Skeletal muscle cell (primary cell): ENCODE measurements at places on chromosomes 2 and 18.

GRCh38 chr2:109444916-109445315 lies 168.8 kb downstream of the SEPTIN10 start:
- DNase-seq: no peak

- DNase-seq: no peak
Observed at GRCh38 chr2:12236136-12236844, 480.4 kb upstream of the TRIB2 start.

GRCh38 chr18:12038082-12038638 lies 55.5 kb upstream of the ANKRD62 start:
- no peak for DNase-seq

DNA sequence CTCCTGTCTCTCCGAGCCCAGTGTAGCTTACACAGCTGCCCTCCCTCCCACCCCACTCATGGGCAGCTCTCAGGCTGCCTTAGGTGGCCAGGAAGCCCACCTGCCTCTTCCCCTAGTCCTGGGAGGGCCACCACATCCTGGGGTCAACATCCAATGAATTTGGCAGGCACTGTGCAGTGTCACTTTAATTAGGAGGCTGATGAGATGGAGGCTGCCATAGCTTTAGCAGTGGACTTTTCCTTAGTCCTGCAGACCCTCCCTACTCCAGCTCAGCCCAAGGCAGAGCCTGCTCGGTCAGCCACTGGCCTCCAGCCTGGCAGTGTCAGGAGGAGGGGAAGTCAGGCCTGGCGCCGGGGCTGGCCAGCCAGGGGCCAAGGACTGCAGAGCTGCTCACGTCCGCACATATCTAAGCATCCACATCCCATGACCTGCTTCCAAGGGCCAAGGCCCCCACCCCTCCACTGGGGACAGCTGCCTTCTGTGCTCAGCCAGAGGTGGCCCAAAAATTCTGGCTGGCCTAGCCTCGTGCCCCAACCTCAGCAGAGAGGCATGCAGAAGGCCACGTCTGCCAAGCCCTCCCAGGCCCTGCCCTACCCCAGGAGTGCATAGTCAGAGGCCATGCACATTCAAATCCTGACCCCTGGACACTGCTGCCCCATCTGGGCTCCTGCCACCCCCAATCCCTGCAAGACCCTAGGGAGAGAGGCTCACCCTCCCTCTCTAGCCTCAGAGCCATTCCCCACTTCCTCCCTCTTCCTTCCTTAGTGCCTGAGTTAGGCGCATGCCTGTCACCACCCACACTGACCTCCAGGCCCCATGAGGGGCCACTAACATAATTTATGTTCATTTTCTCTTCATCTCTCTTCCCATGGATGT lies 33.1 kb downstream of the ADRA2B start:
- DNase-seq: no peak

DNA sequence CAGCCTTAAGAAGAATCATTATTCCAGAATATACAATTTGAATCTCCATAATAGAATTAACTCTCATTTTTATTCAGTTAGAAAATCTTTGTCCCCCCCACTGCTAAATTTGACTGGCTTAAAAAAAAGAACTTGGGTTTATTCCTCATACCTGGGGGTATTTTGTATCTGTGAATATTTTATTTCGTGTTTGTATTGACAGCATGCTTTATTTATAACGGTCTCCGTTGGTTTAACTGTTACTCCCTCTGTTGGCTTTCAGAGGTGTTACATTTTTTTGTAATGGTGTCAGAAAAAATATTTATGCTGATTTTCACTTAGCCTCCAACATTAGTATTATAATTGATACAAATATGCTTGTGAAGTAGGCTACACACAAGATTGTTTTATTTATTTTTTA lies 109.1 kb downstream of the HAUS1 start:
- no peak for DNase-seq

DNA sequence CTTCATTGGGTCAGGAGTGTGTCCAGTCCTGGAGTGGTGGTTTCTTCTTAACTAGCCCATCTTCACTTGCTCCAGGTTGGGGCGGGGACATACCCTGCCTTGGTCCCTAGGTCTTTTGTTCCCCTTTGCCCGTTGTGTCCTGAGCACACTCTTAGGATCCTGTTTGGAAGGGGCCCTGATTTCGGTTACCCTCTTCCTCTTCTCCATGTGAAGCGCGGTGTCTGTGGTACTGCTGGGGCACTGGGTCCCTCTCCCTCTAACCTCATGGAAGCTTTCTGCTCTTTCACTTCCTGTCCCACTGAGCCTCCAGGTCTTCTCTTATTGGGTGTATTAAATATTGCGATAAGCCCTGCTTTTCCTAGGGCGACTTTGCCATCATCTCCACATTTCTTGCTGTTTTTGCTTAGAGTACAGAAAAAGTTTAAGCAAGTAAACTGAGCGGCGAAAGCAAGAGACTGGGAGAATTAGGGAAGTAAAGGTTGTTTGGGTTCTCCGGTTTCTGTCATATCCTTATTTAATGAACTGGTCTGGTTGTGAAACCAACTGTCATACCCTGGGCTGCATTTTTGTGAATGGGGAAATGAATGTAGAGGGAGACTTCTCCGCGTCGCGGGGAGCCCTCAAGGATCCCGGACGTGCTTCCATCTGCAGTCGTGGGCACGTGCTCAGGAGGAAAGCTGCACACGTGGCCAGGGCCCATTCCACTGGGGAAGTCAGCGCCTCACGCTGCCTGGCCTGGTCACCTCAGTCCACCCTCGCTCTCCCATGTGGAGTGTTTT lies 73.8 kb upstream of the B3GNT7 start:
- DNase-seq: no peak

DNA sequence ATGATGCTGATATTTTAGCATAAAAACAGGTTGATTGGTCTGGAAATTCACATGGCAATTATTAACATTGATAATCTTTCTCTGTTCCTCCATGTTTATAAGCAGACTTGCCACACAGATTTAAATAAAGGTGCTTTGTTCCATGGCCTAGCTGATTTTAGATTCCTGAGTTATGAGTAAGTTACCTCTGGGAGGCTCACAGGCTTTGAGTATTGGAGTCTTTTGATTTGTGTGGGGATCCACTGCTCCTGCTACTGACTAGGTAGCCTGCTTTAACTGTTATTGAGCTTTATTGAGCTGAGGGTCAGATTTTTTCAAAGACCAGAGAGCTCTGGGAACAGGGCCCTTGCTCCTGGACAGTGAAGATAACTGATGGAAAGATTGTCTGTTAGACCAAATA lies 166.1 kb downstream of the ANKRD30B start:
- no peak for DNase-seq

DNA sequence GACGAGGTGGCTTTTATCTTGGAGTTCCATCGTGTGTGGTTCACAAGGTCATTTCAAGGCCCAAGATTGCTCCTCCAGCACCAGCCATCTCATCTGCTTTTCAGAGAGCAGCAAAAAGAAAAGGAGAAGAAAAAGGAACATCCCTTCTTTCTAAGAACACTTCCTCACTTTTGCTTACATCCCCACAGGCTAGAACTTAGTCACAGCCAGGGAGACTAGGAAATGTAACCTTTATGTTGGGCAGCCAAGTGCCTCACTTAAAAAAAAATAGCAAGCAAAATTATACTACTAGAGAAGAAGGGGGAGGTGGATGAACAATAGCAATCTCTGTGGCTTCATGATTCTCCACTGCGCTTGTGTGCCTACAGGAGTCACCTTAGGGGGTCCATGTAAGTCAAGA lies 141.8 kb downstream of the SMAD2 start:
- no peak for DNase-seq

DNA sequence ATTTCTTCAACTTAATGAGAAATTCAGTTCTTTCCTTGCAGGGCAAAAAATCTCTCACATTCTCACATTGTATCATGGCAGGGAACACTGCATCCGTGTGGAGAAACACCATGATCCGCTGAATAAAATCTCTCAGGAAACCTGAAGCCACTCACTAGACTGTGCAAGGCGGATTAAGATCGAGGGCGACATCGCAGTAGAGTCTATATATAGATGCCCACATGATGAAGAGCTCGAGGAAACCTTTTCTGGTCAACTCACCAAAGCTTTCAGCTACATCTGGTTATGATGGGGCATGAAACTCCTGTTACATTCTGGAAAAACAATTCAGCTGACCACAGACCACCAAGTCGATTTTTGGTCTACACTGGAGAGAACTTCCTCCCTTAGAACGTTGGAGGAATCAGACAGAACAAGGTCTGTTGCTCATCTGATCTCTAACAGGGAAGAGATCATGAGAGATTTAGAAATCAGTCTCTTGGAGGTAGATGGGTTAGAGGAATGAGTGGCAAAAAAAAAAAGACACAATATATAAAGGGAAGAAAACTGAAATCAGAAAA lies 162.9 kb upstream of the ZNF516 start:
- DNase-seq: no peak

GRCh38 chr2:15923597-15923996 lies 16.8 kb upstream of the MYCN start:
- DNase-seq: no peak

GRCh38 chr2:174594456-174594855 lies 3.1 kb downstream of the WIPF1 start:
- no peak for DNase-seq

DNA sequence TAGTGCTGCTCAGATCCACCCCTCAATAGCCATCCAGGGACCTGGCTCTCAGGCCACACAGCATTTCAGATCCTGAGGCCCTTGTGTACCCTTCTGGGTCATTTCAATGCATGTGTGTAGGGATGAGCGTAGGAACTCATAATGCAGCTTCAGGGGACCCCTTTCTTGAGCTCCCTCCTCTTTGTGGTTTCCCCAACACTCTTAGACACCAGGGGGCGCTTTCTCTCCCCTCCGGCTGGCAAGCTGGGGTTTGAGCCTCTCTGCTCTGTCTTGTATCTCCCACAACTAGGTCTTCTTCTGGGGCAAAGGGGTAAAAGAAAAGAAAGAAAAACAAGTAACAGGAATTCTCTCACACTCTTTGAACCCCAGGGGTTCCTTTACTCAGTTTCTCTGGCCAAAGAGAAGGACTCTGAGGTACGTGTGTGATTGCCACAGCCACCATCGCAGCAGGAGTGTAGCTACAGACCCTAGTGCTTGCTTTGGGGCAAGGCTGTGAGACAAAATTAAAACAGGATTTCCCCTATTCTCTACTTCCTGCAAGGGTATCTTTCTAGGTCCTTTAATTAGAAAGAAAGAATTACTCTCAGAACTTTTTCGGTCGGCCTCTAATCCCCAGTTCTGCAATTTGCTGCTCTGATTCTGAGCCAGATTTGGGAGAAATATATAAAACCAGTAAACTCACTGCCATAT lies 38.0 kb downstream of the CABYR start:
- DNase-seq: no peak

- DNase-seq: no peak
Observed at GRCh38 chr2:25297738-25298137, 44.0 kb downstream of the DNMT3A start.

DNA sequence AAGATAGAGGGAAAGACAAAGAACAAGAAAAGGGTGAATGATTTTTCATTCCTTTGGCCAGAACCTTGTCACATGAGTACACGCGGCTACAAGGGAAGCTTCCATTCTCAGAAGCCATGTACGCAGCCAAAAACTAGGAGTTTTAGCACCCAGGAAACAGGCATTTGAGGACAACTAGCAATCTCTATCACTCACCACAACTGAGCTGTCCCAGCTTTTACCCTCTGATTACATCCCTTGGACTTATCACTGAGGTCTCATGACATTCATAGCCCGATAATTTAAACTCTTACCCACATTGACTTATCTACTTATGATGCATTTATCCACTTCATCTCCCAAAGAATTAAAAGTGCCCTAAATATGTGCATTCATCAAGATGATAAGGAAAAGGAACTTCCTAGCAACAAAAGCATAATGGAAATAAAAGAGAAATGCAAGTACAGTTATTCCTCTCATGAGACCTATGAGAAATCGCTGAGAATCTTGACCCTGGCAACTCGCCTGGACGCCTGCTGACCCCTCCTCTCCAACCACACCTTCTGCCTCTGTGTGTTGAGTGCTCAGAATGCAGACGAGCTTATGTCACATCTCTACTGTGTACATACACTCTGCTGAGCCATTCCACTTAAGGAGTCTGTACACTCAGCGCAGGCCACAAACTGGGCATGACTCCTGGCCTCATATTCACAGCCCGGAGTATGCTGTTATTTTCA lies 28.7 kb upstream of the MFSD6 start:
- DNase-seq: peak; percentile 90

DNA sequence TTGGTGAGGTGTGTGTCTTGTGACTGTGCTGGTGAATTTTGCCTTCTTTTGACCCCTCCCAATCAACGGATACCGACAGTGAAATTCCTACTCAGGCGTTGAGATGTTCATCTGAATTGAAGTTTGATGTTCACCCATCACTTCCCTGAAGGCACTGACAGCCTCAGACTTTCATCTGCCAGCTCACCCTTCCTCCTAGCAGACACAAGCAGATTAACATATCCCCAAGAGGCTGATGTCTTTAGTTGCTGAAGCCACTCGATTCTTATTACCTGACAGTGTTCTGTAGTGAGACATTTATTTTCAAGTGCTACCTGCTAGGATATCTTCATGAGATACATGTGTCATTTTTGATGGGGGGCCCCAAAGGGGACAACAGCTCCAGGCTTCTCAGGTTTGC lies 1330.1 kb upstream of the PIK3C3 start:
- no peak for DNase-seq

- no peak for DNase-seq
Observed at GRCh38 chr2:219672406-219672805, 45.0 kb downstream of the SLC4A3 start.

DNA sequence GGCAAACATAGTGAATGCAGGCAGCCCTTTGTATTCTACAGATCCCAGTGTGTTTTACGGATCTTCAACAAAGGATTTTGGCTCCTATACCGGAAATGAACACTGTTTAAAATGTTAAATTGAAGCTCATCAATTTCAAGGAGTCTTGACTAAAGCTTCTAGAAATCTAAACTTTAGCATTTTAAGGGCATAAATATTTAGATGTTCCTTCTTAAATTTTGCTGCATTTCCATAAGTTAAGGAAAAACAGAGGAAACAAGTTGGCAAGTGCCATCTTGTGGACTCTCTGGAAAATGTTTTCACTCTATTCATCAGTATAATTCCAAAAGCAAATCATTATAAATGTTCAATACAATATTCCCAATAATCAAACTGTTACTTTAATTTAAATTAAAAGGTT lies 19.6 kb downstream of the CHN1 start:
- no peak for DNase-seq

DNA sequence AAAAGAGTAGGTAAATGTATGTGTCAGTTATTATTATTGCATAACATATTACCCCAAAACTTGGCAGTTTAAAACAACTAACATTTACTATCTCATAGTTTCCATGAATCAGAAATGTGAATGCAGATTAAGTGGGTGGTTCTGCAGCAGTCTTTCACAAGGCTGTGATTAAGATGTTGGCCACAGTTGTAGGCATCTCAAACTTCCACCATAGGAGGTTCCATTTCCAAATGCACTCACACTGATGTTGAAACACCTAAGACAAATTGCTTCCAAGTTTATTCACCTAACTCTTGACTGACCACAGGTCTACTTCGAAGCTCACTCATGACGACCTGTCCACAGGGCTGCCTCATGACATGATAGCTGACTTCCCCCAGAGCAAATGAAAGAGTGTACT lies 360.8 kb downstream of the GRB14 start:
- no peak for DNase-seq
